Astrocyte (in vitro differentiated cells and primary cell): ENCODE measurements at places on chromosomes 3 and 15. TPM values are rescaled to one million over a fixed set of nuclear protein-coding genes. Genes with fewer than 3 reads are reported as not detected.

- no peaks in the 10 kb centered on the region for H3K36me3 ChIP-seq
- no peak overlapping the region for H3K4me3 ChIP-seq
- H3K4me1 ChIP-seq, result no peaks in the 10 kb centered on the region
- DNase-seq, result no peak
Observed at GRCh38 chr3:113607219-113607596, 74.9 kb downstream of the SIDT1 start.

GRCh38 chr3:98259707-98260106 is 4.3 kb upstream of the OR5H6 start:
- H3K27me3 ChIP-seq, result no peaks in the 10 kb centered on the region
- no peaks in the 10 kb centered on the region for H3K4me1 ChIP-seq
- no peak overlapping the region for H3K4me3 ChIP-seq
- H3K27ac ChIP-seq, result no peak overlapping the region
- no peak for DNase-seq

DNA sequence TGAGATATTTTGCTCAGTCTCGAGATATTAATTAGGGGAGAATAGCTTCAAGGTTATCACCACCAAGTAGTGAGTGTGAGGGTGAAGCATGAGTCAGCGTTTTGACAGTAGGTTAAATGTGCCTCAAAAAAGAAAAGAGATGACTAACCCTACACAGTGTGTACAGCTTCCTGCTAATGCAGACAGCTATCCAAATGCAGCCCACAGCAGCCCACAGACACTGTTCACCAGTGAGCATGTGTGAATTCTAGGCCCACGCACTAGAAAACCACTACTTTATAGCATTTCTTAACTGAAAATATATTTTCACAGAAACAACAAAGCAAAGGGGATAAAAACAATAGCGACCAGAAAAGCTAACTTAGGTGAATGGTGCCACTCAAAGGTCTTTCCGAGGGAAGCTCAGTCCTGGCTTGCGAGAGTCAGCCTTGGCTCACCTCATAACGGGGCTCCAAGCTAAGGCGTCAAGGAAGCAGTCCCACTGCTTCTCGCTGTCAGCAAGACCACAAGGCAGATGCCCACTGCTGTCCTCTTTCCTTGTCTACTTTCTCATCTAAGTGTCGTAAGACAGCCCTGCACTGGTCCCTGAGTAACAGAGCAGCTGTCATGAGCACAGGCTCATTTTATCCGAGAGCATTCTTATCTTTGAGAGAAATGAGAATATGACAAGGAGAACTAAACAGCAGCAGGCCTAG is 47.6 kb downstream of the TXNRD3 start:
- peaks cover 9% of the 10 kb centered on the region for H3K4me1 ChIP-seq
- H3K27ac ChIP-seq, result no peak overlapping the region
- no peaks in the 10 kb centered on the region for H3K36me3 ChIP-seq
- no peaks in the 10 kb centered on the region for H3K27me3 ChIP-seq
- peak; percentile 77 for DNase-seq

The SV2B gene
- not detected in 2 replicates for total RNA-seq

- H3K4me1 ChIP-seq, result no peaks in the 10 kb centered on the region
- no peak for DNase-seq
- H3K27me3 ChIP-seq, result no peaks in the 10 kb centered on the region
- H3K27ac ChIP-seq, result no peak overlapping the region
Observed at GRCh38 chr3:132289316-132289715, 27.9 kb upstream of the ACP3 start.

The PRSS50 gene
- total RNA-seq, result not detected in 2 replicates

The ANKRD34C gene
- 0.05 TPM in 1 of 2 replicates, not detected in the other for total RNA-seq

DNA sequence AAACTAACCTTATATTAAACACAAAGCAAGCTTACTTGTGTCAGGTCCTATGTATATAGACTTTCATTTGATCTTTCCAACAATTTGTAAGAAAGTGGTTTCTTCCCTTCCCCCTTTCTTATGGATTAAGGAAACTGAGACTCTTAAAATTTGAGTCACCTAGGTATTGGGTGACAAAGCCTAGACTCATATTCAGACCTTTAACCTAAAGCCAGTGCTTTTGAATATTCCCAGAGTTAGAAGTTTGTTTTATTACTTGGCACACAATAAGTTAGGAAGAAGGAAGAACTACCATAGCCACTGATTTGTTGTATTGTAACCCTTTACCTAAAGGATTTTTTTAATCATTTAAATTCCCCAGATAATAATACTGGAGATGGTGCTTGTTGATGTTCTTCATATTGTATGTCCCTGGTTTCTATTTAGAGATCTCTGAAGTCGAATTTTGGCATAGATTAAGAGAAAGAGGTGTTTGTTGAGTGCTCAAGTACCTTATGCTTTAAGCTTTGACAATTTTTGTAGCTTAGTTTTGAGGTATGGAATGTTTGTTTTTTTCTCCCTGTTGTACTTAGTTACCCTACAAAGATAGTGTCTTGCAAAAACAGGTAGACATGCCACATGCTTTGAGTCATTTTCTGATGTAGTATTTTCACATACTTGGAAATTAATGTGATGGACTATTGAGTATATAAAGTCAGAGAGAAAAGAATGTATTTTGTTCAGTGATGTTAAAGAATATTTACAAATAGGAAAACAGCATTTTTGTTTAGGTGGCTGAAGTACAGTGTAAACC is 11.2 kb downstream of the TSC22D2 start:
- H3K27me3 ChIP-seq, result no peaks in the 10 kb centered on the region
- peaks cover 30% of the 10 kb centered on the region for H3K4me1 ChIP-seq
- H3K36me3 ChIP-seq, result no peaks in the 10 kb centered on the region
- peak; percentile 27 for DNase-seq
- peak overlapping the region; percentile 3 for H3K27ac ChIP-seq

The GOLGA8Q gene
- 0.54 and 0.84 TPM in 2 replicates for total RNA-seq

DNA sequence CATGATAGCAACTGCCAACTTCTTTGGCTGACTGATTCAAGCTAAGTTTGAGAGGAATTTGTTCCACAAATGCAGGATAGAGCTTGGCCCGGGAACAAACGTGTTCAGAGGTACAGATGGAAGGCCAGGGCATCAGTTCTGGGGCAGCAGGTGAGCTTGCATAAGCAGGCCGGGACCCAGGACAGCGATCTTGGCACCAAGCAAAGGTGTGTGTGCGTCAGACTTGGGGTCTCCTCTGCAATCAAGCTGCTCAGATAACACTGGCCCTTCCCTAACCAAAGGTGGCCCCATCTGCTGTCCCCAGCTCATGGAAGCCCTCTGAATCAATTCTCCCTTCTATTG is 155.6 kb downstream of the MEGF11 start:
- DNase-seq, result no peak
- H3K4me1 ChIP-seq, result no peaks in the 10 kb centered on the region
- H3K36me3 ChIP-seq, result no peaks in the 10 kb centered on the region
- no peak overlapping the region for H3K4me3 ChIP-seq
- peaks cover 24% of the 10 kb centered on the region for H3K27me3 ChIP-seq

DNA sequence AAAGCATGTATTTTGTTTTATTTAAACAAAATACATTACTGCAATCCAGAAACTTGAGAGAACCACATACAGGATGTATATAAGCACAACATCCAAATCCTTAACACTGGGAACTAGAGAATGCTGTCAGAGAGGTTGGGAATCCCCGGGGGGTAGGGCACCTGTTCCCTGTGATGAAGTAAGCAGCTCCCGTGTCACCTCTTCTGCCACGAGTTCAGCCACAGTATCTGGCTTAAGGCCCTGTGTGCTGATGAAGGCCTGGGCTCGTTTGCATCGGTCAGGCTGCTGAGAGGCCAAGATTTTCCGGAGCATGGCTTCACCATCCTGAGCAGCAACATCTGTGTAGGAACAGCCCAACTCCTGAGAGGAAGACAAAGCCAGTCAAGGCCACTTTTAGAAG is 36.4 kb downstream of the EIF3J start:
- H3K36me3 ChIP-seq, result peaks cover 9% of the 10 kb centered on the region
- H3K4me1 ChIP-seq, result no peaks in the 10 kb centered on the region
- H3K27ac ChIP-seq, result no peak overlapping the region
- DNase-seq, result no peak

DNA sequence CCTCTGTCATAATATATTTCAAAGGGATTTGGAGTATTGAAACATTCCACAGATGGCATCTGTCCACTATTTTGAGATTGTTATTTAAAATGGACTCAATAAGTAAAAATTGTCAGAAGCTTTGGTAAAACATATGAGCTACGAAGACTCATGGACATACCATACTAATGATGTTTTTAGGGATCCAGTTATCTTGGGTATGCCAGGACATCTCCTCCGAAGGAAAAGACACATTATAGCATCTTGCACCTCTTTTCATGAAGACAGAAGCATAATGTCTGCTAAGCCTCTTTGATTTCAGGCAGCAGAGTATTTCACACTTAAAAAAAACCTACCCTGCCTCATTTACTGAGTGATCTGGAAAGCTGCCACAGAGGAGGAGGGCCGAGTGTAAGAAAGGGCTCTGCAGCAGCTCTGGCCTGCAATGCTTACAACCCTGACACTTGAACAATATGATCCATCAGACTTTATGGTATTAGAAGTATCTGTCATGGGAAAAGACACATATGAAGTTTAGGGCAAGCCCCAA is 284.8 kb downstream of the TUSC7 start:
- H3K36me3 ChIP-seq, result no peaks in the 10 kb centered on the region
- H3K27me3 ChIP-seq, result no peaks in the 10 kb centered on the region
- H3K4me1 ChIP-seq, result no peaks in the 10 kb centered on the region
- no peak for DNase-seq
- no peak overlapping the region for H3K4me3 ChIP-seq

The MEX3B gene
- 18.7 and 19.1 TPM in 2 replicates for total RNA-seq

The ULK3 gene
- total RNA-seq, result 14.2 and 15.6 TPM in 2 replicates

The CCR1 gene
- total RNA-seq, result 0.20 and 0.41 TPM in 2 replicates
